ENCODE measurements at places on chromosomes 4 and X. TPM values are rescaled to one million over a fixed set of nuclear protein-coding genes. Genes with fewer than 3 reads are reported as not detected.

DNA sequence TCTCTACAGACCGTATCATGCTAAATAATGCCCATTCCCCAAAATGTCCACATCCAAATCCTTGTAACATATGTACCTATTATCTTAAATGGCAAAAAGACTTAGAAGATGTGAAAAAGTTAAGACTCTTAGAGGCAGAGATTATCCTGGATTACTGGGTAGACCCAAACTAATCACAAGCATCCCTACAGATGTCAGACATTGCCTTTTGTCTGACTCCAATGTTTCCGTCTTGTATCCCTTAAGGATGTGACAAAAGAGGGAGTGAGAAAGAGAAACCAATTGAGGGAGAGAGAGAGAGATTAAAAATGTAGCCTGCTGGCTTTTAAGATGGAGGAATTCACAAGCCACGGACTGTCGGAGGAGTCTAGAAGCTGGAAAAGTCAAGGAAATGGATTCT lies 401.9 kb upstream of the FSTL5 start:
- DNase-seq = no peak

DNA sequence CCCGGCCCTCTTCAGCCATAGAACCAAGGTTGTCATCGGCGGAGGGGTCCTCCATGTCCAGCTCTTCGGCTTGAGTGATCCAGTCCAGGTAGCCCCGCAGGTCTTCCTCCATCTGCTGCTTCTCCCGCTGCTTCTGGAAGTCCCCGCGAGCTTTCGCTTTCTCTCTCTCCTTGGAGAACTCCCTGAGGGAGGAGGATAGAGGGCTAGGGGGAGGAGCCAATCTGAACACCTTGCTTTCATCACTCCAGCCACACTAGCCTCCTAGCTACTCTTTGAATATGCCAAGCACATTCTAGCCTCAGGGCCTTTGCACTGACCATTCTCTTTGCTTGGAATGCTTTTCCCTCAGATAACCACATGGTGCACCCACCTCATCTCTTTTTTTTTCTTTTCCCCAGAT lies 6.2 kb downstream of the CACNA1F start:
- no peak for DNase-seq

GRCh38 chrX:70166601-70167590 lies 10.4 kb upstream of the DGAT2L6 start:
- DNase-seq = no peak

DNA sequence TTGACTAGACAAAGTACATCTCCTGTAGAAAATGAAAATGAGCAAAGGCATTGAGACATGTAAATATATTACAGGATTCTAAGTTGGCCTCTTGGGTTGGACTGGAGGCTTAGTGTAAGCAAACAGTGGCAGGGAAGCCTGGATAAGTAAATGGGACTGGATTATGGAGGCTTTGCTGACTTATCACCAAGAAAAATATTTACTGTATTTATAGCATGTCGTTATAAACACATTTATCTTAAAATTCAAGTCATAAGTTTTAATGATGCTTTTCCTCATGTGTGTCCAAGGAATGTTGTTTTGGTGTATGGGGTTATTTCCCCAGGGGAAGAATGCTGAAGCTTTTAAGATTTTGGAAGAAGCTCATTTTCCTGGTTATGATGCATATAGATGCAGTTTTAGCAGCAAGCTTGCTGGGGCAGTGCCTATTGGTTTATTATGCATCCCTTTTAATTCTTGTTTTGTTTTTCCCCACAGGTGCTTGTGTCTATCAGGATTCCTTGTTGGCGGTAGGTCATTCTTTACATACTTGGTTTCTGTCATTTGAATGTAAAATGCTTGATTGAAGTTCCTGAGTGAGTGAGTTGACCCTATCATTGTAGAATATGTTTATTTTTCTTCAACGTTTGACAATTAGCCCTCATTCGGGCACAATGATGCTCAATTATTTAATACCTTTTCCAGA lies 8.5 kb downstream of the FRAS1 start:
- DNase-seq = no peak

GRCh38 chr4:176729489-176729888 lies 63.2 kb downstream of the VEGFC start:
- DNase-seq = no peak

- DNase-seq = no peak
Measured at GRCh38 chr4:126241634-126242033, 926.9 kb downstream of the FAT4 start.

DNA sequence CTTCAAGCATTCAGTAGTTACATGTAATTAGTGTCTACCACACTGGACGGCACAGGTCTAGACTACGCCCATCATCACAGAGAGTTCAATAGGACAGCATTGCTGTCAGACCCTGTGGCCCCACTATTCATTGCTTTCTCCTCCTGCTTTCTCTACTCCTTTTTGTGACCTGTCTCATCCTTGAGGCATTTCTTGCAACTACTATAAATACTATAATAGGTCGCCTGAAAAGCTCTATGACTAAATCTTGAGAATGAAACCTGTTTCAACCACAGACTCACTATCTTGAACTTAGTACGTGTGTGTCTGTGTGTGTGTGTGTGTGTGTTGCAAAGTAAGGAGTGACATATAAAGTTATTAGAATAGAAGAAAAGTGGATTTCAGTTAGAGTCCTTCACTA lies 252.9 kb upstream of the KLF3 start:
- no peak for DNase-seq

DNA sequence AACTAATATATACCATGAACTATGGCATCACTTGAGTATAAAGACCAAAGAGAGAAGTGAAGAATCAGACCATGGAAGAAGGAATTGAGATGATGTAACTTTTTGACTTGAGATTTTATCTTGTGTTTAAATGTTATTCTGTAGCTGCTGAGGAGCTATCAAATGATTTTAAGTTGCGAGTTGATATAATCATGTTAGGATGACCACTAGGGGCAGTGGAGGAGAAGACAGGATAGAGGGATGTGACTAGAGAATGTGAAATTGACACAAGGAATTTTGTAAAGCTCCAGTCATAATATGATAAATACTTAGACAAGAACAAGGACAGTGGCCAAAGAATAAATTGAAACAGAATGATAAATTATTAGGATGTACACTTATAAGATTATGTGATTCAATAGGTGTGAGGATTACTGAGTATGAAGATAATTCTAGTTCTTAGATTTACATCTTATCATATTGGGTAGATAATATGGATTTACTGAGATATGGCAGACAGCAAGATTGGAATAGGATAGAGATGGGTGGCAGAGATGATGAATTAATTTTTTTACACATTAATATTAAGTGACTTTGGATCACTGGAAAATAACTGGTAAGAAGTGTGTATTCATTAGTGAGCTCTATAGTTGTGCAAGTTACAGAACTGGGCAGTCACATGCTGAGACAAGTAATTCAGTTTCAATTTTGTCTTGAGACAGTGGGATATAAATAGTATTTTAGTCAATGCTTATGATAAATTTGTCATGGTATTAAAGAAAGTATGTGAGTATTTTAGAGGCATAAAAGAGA lies 816.0 kb upstream of the PCDH10 start:
- no peak for DNase-seq

GRCh38 chrX:118182681-118183080 lies 66.1 kb upstream of the KLHL13 start:
- no peak for DNase-seq

GRCh38 chr4:92090887-92091286 lies 212.9 kb upstream of the GRID2 start:
- no peak for DNase-seq

GRCh38 chr4:28654618-28655017 lies 1794.0 kb downstream of the STIM2 start:
- no peak for DNase-seq

DNA sequence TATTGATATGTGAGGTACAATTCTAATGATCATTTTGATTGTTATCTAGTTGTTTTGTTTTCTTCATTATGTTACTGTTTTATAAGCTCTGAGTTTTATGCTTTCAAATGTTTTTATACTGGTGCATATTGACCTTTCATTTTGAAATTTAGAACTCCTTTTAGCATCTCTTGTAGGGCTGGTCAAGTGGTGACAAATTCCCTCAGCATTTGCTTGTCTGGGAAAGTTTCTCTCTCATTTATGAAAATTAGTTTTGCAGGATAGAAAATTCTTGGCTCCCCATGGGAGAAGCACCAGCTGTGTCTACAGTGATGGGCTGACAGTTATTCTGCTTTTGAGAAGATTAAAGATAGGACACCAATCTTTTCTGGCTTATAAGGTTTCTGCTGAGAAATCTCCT lies 105.3 kb upstream of the SPRY1 start:
- no peak for DNase-seq

GRCh38 chr4:94032754-94033153 lies 174.9 kb upstream of the SMARCAD1 start:
- DNase-seq = no peak

- DNase-seq = peak; percentile 26
Measured at GRCh38 chrX:153645151-153645550, 1.9 kb upstream of the DUSP9 start.

DNA sequence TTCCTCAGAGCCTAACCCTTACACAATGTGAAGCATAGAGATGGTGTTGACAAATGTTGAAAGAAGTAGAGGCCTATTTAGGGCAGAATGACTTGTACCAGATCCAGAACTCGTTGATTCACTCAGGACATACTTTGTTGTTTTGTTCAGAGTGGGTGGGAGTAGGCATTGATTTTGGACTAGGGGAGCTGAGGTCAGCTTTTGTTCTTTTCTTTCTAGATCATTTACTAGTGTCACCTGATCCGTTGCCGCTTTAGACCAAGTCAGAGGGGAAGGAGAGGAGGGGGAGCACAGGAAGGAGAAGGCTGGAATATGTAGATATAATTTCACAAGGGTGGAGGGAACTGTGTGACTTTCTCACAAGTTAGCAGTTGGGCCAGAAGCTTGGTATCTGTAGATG lies 282.4 kb upstream of the GPC4 start:
- no peak for DNase-seq

DNA sequence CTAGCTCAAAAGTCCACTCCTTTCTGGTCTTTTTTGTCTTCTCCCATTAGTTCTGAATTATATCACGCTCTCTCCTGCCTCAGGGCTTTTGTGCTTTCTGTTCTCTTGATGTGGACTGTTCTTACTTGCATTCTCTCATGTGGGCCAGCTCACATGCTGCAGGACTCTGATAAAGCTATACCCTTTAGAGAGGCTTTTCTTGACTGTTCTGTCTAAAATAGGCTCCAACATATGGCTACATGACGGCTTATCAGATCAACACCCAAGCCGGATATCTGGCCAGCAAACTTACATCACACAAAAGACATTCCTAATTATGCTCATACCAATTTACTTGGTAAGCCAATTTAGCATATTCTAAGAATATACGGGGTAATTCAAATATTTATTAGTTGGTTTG lies 1494.5 kb downstream of the TECRL start:
- DNase-seq = no peak

GRCh38 chr4:6325788-6326290 lies 56.2 kb downstream of the WFS1 start:
- DNase-seq = no peak

DNA sequence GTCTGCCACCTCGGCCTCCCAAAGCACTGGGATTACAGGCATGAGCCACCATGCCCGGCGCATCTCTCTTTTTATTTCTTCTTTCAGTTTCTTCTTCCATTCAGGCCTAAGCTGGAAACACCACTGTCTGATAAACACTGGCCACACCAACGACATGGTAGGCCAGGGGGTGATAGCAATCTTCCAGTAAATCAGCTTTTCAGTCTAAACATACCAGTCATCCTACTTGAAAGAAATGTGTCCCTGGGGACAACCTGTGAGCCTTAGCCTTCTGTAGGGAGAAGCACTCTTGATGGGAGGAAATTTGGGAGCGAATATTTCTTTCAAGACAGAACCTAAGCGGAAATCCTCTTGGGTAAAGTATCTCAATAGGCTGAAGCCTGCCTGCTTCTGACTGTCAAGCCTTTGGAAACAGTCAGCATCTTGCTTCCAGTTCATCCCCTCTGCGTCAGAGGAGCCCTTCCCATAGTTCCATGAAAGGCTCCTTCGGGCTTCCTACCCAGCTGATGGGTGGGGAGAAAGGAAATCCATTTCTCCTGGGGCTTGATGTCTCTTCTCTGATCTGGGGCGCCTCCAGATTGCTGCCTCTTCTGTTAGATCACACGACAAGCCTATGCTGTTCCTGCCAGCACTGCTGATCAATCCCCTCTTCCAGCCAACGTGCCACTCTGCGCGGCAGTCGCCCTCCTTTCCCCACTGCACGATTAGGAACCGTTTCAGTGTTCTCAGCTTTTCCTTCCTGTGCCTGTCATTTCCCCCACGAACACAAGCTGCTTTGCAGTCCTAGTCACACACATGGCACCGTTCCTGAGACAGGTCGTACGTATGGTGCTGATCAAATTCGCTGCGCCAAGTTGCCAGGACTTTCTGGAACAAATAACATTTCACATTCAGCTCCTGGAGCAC lies 49.5 kb upstream of the CBR4 start:
- no peak for DNase-seq

- DNase-seq = no peak
Measured at GRCh38 chr4:102037566-102037965, 247.0 kb downstream of the BANK1 start.

DNA sequence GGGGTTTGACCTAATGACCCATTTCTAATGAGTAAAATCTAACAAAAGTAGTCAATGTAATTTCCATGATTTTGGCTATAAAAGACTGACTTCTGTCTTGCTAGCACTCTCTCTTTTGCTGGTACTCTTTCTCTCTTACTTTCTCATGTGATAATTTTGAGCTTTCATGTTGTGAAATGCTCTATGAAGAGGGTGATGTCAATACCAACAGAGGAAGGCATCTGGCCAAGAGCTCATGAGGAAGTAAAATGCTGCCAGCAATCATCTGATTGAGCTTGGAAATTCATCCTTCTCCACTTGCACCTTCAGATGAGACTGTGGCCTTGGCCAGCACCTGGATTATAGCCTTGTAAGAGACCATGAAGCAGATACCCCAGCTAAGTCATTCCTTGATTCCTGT lies 347.7 kb downstream of the HS3ST1 start:
- DNase-seq = no peak

DNA sequence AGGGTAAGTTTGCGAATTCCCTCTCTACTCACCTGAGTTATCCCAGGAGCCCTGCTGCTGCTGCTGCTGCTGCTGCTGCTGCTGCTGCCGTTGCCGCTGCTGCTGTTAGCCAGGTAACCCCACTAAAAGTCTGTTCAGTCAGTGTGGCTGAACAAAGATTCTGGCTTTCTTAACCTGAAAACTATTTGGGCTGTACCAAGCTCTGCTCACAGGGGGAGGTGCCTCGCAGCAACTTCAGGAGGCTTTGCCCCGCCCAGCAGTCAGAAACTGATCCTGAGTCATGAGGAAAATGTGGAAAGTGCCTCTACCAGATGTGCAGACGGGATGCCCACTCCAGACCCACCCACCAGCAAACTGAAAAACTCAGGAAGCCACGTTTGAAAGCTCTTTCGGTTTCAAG lies at the start of gene CAPN6:
TSS of gene CAPN6 (minus strand) at position 145 of the 400 bp plus-strand sequence. CDS start 6,547 bp downstream, outside the sequence.
- DNase-seq = no peak

DNA sequence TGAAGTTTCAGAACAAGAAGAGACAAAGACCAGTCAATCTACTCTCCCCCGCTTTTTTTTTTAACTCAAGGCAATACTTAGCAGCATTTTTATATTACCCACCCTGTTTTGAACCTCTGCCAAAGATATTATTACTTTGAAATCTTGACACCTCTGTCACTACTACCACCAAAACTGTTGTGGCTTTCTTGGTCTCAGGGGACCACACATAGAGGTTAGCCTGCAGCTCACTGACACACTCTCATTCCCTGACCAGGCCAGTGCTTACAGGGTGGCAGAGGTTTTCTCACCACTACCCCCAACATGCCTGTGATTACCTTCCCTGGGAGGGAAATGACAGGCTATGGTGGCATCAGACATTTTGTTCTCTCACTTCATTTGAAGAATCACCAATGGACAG lies 137.4 kb upstream of the STIM2 start:
- no peak for DNase-seq

LAP3 gene
- 70.4 TPM for total RNA-seq

GRPR gene
- 0.14 TPM for total RNA-seq

PGRMC1 gene
- total RNA-seq = 126 TPM

KLHL34 gene
- not detected for total RNA-seq

HDAC6 gene
- total RNA-seq = 54.3 TPM

SPANXD gene
- total RNA-seq = not detected

BTK gene
- total RNA-seq = 5.2 TPM

All from posterior vena cava (tissue), 2 donors.